ENCODE measurements at places on chromosomes 5 and 9.

GRCh38 chr5:129509363-129509975 is 49.4 kb downstream of the ADAMTS19 start:
- no peak for DNase-seq

GRCh38 chr9:123922911-123923310 is 7.0 kb downstream of the DENND1A start:
- DNase-seq: no peak

DNA sequence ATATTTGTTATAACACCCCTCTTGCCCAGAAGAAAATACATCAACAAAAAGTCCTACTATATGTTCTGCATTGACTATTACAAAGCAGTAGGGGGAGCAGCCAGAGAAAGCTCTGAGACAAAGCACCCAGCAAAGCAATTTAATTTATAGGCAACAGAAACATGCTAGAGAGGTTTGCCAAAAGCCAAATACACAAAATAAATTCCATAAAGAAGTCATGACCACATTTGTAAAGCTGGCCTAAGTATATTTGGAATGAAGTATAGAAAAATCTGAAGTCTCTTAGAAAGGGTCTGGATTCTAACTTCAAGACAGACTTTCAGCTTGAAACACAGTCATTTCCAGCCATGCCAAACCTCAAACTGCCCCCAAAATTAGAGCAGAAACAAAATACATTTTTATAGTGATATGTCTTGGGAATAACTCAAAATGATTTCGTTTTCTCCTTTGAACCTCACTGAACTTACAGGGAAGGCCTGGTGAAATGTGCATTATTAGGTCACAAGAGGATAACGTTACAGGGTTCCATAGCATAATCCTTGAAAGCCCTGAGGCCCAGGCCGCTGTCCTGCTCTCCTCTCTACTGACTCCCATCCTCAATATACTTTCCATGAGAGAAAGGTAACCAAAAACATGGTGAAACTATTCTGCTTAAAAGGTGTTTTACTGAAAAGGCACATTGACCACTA is 451.8 kb downstream of the RAB3C start:
- DNase-seq: no peak

DNA sequence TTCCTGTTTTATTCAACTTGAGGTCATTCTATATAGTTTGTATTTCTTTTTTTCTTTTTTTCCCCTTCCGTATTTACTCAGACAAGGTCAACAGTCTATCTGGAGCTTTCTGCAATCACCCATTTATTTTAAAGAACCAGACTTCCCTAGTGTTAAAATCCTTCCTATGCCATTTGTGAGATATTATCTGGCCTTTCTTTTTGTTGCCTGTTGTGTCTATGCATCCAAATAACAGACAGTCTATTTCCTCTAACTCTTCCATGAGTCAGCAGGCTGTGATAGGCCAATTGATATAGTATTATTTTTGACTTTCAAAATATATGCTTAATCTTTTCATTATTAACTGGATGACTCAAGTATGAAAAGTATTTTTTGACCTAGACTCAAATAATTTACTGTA is 291.2 kb upstream of the PTPRD start:
- no peak for DNase-seq

DNA sequence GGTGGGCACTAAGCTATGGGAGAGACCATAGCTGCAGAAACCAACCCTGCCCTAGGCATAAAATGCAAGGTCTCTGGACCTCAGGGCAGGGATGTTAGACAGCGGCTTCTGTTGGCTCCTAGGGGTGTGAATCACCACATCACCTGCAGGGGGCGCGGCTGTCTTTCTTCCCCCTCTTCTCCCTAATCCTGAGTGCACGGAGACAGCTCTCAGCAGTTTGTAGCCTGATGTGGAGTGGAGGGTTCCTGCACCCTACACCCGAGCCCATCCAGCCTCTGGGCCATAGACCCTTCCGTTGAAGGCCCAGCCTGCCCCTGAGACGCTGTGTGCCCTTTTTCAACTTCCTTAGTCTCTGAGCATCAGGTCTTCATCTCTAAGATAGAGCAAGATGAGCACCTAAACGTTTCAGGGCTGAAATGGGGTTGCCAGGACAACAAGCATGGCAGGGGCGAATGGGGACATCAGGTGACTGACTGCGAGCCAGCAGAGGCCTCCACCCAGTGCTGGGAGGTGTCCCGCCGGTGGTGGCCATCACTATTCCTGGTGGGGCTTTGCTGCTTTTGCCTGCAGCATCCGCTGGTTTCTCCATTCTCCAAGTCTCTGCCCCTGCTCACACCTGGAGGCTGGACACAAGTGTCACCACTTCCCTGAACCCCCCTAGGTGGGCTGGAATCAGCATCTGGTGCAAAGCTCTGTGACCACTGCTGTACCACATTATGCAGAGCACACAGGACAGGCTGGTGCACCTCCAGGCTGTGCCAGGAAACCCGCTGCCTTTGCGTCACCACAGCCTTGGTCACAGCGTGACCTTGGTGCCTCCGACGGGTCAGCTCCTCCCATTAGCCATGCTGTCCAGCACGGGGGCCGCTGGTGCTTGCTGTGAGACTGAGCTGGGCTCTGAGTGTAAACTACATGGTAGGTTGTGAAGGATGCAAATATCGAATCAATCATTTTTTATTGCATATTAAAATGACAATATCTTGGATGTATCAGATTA is 2.5 kb upstream of the SEC16A start:
- DNase-seq: peak; percentile 52

- no peak for DNase-seq
Observed at GRCh38 chr9:10703139-10703538, 90.3 kb upstream of the PTPRD start.

DNA sequence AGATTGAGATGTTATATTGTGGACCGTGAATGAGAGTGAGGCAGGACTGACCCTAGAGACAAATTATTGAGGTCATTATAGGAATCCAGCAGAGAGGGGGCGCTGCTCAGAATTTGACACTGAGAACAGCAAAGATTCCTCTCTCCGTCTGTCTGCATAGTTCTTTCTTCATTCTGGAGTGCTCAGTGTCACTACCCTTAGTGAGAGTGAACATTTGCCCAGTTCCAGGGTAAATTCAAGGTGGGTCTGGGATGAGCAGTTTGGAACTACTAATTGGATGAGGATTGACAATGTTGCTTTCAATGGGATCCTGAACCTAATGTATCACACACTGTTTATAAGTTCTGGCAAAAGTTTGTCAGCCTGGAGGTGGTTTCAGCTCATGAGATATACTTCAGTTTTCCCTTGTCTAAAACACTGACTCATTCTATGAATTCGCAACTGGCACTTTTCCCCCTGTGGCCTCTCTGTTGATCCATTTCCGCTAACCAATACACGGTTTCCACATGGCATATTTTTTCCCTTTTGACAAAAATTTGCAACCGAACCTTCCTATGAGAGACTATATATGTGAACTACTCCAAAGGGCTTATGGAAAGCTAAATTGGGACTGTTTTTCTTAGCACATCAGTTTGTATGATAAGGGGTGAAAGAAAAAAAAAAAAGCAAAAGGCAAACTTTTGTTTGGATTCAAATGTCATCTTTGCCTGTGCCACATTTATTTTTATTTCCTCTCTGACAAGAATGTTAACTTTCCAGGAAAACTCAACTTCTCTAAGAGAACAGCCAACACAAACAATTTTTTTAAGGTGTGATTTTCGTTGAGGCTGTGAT is 1240.7 kb upstream of the WWC1 start:
- no peak for DNase-seq

GRCh38 chr9:130379649-130379970 is 65.2 kb upstream of the ASS1 start:
- no peak for DNase-seq

DNA sequence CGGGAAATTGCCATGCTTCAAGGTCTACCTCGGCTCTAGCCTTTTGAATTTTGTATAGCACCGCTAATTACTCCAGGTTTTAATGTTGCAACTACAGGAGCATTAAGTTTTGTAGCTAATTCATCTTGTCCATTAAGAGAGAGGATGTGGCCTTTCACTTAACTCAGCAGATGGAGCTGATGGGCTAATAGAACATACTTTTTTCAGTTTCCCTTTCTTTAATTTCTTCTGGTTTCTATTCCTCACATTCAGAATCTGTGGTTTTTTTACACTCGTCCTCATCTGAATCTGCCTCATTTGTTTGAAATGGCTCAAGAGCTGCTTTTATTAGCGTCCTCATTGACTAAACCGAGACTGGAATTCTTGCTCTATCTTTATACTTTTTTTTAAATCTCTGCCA is 2085.7 kb upstream of the C9orf72 start:
- no peak for DNase-seq
